ENCODE measurements at places on chromosomes 1 and 21.

DNA sequence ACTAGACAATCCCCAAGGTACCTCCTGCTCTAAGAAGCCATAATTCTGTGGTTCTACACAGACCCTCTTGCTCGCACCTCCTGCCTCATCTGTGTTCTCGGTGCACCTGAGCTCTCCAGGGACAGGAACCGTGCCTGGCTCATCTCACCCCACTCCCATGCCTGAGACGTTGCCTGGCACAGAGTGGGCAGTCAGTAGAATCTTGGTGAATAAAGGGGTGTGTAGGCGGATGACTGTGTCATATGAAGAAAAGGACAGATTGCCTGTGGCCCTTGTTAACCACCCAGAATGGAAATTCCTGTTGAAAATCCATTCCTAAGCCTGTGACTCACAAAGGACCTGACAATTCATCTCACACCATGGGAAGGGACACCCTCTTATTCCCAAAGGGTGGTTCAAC, 92.9 kb downstream of the KCNN3 start:
- no peak for DNase-seq

DNA sequence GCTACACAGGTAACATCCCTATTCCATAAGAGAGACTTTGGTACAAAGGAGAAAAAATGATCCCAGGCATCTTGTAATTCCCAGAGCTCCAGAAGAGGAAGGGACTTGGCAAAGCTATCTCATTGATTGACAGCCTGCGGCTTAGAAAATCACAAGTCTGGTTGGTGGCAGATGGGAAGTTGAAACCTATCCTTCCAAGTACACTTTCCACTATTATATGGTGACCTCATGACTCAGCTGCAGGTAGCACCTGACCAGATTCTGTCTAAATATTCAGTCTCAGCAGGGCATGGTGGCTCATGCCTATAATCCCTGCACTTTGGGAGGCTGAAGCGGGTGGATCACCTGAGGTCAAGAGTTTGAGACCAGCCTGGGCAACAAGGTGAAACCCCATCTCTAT, 89.9 kb downstream of the TIAM1 start:
- no peak for DNase-seq

DNA sequence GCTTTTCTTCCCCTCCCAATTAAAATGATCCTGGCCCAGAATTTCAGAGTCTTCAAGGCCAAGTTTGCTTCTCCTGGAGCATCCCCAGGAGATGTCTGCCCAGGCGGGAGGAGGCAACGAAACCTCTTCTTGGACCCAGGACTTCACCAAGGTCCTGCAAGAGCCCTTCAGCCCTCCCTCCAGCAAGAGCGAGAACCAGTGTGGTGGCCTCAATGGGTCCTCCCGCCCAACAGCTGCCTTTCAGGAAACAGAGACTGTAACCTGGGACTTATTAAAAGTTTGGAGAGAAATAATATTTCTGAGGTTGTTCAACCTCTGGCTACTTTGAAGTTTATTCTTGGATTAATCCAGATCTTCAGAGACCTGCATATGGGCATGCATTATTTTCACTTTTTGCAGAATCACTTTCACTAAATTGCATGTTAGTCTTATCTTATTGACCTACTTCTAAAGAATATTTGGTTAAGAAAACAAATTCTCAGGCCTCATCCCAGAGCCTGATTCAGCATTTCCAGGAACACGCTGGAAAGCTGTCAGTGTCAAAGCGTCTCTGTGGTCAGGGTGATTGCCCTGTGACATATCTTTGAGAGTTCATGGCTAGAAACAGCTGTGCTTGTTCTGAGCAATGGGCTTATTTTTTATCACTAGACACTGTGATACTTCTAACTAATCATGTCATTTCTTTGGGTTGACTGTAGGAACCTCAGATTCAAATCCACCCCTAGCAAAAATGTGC, 66.0 kb upstream of the CLDN14 start:
- no peak for DNase-seq

- DNase-seq: no peak
These were observed 116.7 kb downstream of the CDC7 start for GRCh38 chr1:91617285-91617765.

GRCh38 chr1:89041119-89041641, 18.5 kb upstream of the GBP3 start:
- DNase-seq: no peak

DNA sequence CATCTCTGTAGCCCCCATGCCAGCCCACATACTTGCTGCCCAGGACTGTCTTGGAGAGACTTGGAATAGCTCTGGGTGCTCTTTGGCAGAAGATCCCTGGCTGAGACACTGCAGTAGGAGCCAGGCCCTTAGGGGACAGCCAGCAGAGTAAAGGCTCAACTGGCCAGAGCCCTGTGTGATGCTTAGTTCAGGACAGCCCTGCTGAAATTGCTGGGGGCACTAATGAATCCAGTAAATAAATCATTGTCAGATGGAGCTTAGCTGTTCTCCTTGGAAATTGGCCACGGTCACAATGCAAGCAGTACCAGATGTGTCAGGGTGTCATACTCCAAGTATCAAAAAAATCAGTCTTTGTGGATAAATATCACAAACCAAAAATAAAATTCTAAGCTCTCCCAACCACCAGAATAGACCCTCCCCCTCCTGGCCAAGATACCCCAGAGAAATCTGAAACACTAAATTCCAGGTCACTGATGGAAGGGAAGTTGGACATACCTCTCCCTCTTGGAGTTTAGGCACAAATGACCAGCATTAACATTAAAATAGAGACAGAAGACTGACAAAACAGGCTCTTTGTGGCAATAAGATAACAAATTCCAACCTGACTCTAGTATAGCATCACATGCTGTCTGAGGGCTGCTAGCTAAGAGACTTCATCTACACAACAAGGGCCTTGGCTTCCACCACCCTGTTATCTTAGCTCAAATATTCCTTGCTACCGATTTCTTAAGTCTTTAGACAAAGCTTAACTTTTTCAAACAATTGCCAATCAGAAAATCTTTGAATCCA, 83.2 kb upstream of the DNAH14 start:
- no peak for DNase-seq

DNA sequence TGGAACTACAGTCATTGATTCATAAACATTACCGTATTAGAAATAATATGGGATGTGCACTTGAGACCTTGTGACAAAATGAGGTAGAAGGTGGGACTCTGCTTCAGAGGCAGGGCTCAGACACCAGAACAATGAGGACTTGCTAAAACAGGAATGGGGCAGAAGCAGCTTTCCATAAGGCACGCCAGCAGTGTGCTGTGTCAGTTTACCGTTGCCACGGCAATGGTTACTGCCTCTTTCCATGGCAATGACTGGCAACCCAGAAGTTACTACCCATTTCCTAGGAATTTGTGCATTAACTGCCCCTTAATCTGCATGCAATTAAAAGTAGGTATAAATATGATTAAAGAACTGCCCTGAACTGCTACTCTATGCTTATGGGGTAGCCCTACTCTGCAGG, 169.0 kb downstream of the CHRM3 start:
- no peak for DNase-seq

- no peak for DNase-seq
These were observed 151.9 kb upstream of the KLHDC7A start for GRCh38 chr1:18328803-18329202.

DNA sequence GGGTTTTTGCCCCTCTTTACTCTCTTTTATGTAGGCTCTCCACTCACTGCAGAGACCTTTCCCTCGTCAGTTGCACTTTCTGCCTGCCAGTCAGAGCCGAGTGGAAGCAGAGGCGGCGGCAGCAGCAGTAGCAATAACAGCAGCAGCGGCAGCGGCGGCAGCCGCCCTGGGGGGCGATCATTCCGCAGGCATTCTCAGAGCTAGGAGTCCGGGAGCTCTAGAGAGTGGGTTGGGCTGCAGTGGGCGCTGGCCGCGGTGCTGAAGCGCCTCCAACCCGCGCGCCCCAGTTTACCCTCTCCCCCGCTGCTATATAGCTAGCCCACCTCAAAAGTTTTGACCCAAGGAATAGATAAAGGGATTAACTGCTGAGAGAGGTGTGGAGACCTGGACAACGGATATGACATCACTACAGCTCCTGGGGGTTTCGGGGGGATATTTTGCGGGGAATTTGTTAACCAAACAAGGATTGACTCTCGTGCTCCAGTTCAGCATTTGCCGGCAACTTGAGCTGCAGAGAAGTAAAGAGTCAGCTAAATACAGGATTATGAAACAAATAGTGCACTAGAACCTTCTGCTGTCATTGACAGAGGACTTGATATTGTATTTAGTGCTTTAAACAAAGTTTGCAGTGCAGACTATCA, at the start of gene OLFM3:
OLFM3 (minus strand) TSS at position 102 of the 641 bp plus-strand sequence.
- DNase-seq: no peak

DNA sequence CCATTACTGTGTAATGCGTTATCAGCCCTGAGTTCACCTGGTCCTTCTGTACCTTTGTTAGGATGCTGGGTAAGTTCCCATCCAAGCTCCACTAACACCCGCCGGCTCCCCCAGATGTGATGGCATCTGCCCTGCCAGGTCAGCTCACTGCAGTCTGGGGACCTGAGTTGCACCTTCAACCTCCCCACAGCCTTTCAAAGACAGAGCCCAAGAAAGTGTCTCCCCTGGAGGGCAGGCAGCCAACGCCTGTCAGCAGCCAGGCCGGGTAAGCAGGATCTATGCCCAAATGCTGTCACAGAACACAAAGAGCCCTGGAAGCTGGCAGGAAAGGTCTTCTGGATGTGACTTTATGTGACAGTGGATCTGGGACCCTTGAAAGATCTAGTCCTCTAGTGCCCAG, 13.7 kb downstream of the MRAP start:
- no peak for DNase-seq

GRCh38 chr1:186842547-186842946, 13.8 kb downstream of the PLA2G4A start:
- no peak for DNase-seq

DNA sequence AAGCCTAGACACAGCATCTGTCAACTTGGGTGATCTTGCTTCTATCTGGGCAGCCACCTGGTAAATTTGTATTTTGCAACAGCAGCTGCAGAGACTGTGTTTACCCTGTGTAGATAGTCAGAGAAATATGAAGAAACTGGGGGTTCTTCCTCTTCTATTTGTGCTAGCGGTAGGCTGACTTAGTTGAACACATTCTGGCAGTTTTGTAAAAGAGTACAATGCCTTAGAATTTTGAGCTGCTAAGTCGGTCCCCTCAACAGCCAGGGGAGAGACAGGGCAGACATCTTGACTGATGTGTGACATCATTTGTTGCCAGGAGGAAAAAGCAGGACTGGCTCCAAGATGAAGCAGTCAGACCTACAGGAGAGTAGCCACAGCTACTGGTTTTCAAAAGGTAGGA, 53.7 kb downstream of the KCNJ6 start:
- no peak for DNase-seq

DNA sequence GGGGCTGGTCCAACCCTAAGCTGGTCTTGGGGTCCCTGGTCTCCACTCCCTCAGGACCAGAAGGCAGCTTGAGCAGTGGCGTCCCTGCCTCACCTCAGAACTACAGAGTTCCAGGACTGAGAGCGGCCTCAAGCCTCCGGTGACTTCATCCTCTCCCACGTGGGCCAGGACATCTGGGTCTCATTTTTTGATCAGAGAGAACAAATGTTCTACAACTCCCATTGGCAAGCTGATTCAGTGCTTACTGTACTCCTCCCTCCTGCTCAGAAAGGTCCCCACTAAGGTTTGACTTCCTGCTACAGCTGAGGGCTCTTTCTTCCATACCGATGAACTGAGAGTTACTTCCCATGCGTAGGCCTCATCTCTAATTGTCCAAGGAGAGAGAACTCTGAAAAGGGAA, 78.5 kb downstream of the PLXNA2 start:
- no peak for DNase-seq

DNA sequence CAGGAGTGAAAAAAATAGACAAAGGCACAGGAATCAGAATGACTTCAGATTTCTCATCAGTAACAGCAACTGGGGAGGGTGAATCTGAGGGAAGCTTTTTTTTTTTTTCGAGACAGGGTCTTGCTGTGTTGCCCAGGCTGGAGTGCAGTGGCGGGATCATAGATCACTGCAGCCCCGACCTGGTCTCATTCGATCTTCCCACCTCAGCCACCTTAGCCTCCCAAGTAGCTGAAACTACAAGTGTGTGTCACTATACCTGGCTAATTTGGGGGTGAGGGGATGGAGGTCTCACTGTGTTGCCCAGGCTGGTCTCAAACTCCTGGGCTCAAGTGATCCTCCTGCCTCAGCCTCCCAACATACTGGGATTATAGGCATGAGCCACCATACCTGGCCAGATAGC, 10.7 kb downstream of the ARMH1 start:
- no peak for DNase-seq

DNA sequence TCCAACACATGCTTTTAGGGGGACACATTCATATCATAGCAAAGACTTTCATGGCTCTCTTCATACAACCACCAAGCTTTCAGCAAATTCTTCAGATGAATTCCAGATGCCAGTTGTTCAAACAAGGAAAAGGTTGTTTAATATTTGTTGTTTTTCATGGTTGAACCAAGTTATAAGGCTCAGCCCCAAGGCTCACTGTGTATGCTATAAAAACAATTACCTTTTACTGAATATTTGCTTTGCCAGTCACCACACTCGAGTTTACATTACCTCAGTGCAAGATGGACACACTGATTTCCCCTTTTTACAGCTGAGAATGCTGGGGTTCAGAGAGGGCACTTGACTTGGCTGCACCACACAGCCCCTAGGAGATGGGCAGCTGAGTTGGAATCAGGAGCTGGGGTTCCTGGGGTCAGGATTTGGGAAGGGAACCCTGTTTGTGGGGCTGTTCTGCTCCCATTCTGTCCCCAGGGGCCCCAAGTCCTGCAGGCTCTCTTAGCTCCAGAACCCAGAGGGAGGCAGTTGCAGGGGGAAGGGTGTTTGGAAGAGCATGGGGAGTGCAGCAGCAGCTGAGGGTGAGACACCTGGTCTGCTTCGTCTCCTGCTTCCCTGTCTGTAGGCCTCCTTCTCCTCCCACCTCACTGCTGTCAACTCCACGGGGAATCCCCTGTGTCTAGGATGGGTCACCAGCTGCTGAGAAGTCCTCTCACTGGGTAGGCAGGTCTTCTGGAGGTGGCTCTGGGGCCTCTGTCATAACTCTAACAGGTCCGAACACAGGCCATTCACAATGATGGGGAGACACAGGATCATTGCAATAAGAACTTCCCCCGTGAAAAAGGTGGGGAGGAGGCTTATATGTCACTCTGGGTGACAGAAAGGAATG, 12.8 kb upstream of the TMPRSS2 start:
- no peak for DNase-seq

GRCh38 chr1:6783221-6783620, 2.0 kb upstream of the CAMTA1 start:
- no peak for DNase-seq

DNA sequence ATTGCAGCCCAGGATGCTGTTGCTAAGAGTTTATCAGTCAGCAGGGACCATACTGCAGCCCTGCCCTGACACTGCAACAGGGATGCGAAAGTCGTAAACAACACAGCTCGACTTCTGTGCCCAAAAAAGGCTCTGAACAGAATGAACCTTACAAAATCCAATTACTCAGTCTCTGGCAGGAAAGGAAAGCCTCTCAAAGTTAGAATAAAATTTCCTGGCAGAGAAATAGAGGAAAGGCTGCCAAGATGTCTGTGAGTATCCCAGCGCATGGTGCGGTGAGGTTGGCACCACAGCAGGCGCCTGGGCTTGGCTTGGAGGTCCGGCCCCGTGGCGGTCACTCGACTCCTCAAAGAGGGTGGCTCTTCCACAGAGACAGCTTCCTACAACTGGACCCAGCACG, 185.8 kb downstream of the PCP4 start:
- no peak for DNase-seq

GRCh38 chr21:15719976-15720375, 9.8 kb upstream of the USP25 start:
- DNase-seq: no peak

- no peak for DNase-seq
These were observed 85.1 kb upstream of the LMO4 start for GRCh38 chr1:87243573-87243972.

- no peak for DNase-seq
These were observed 266.6 kb upstream of the C1orf174 start for GRCh38 chr1:4166713-4167112.
